D721Med (cell line): ENCODE measurements at places on chromosomes 1 and 21.

- DNase-seq, result no peak
Observed at GRCh38 chr21:16842696-16843035, 670.2 kb upstream of the CXADR start.

DNA sequence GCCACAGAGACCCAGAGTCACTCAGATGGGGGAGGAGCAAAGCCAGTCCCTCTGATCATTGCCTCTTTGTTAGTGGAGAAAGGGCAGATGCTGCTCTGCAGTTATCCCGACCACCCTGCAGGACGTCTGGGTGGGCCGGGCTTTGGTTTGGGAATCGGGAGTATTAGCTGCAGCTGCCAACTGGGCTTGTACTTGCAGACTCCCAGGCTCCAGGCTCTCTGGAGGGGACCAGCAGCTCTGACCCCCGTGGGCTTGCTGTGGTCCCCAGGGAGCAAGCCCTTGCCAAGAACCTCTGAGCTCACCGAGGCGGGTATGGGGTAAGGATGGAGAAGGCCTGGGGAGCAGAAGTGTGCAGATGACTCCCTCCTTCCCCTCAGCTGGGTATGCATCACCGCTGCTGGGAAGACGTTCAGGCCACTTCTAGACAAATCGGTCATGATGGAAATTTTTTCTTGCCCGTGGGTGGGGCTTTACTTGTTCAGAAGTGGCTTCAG is 21.6 kb downstream of the MAPKAPK2 start:
- no peak for DNase-seq

DNA sequence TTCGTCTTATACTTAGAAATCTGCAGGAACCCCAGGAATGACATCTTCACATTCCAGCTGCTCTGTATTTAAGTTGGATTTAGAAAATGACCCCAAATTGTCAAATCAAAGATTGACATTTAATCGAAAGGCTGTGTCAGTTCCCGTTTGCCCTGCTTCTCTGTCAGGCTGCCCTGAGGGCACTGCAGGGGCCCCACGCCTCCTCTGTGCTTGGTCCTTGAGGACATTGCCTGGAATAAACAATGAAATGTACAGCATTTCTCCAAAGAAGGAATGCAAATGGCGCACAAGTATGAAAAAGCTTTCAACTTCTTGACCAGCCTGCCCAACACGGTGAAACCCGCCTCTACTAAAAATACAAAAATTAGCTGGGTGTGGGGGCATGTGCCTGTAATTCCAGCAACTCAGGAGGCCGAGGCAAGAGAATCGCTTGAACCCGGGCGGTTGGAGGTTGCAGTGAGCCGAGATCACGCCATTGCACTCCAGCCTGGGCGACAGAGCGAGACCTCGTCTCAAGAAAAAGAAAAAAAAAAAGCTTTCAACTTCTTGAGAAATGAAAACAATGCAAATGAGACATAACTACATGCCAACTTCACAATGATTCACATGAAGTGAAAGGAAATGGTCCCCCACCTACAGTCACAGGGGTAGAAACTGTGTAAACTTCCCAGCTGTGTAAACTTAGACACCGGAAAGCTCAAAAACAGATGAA is 3.0 kb downstream of the TMPRSS3 start:
- no peak for DNase-seq

DNA sequence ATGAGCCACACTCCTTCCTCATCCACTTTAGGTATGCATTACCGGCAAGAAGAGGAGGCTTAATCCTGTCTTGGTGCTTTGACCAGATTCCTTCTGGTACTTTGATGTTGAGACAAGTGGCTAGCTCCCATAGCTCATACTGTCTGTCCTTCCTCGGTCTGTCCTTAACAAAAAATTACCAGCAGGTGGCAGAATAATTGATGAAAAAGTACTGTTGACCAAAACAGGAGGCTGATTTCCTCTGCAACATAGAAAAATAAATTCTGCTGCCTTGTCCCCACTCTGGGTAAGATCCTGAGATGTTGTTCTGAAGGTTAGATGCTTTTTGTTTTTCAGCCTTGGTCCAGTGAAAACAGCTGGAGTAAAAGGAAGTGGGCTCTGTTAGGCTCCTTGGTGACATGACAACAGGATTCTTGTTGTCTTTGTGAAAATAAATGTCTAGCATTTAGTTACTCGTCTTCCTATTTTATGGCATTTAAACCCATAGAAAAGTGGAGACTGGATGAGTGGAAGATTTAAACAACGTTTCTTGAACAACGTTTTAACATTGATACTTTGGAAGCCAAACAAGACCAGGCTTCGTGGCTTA is 11.2 kb upstream of the HJV start:
- DNase-seq, result no peak

DNA sequence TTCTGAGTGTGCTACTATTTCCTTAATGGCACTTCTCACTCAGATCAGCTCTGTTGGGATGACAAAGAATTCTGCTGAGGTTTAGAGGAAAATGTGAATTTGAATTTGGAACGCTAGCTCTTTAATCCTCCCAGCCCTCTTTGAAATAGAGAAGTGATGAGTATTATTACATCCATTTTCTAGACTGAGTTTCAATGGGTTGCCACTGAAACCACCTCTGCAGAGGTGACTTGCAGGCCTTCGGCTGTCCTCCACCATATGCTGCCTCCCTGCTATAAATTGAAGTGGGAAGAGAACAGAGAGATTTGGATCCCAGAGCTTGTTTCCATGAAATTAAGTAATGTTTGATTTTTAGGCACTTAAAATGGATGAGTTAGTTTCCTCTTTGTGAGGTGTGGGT is 363.2 kb upstream of the SNX7 start:
- DNase-seq, result no peak

DNA sequence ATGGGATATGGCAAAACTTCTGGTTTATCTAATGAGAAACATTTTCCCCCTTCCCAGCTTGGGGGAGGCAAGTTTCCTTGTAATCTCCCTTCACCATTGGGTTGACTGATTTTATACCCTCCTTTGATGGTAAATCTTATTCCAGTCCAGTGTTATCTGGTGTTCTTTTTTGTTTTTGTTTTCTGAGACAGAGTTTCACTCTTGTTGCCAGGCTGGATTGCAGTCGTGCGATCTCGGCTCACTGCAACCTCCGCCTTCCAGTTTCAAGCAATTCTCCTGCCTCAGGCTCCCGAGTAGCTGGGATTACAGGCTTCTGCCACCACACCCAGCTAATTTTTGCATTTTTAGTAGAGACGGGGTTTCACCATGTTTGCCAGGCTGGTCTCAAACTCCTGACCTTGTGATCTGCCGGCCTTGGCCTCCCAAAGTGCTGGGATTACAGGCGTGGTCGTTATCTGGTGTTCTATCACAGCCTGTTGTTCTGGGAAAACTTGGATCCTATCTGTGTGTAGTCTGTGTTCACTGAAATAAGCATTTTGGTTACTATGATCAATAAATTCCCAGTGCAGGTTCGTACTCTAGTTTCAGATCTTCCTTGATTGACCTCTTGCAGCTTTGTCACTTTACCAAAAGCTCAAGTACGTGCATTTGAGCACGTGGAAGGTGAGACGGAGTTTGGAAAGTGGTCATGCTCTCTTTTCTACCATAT is 281.1 kb downstream of the NCAM2 start:
- DNase-seq, result no peak
